ENCODE measurements at places on chromosomes 2 and 18.
A peak's percentile ranks its signal among the peaks of the same experiment; 100 is the strongest.

DNA sequence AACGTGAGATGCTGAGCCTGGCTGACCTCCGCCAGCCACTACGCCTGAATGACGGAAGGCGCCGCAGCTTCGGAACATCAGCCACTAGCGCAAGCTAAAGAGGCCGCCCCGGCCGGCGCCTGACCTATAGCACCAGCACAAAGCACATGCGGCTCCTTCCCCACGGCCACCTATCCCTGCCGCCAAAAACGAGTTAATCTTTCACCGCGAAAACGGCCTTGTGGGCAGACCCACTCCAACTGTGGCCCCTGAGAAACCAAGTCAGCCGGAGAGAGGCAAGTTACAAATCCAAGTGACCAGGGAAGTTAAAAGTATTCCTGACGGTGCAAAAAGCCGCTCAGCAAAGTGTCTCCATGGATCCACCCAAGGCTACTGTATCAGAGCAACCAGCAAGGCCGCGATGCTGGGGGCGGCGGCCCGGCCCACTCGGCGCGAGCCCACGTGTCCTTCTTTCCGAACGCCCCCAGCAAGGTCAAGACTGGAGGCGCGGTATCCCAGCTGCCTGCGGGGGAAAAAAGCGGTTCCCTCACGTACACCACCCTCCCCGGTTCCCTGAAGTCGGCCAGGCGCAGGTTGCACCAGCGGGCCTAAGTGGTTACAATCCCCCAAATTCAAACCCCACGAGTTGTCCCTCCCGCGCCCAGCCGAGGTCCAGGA is 575 bp downstream of the HSPD1 start:
- DNase-seq, result peak; percentile 30

DNA sequence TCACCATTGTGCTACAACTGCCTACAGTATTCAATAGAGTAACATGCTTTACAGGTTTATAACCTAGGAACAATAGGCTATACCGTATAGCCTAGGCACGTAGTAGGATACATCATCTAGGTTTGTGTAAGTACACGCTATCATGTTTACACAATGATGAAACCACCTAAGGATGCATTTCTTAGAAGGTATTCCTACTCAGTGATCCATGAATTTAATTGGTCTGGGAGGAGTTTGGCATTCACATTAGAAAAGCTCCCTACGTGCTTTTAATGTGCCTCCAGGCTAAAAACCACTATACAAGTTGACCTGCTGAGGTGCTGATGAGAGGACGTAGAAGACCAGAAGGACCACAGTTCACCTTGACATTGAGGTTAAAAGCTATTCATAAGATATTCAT is 154.5 kb upstream of the LRRTM1 start:
- DNase-seq, result no peak

DNA sequence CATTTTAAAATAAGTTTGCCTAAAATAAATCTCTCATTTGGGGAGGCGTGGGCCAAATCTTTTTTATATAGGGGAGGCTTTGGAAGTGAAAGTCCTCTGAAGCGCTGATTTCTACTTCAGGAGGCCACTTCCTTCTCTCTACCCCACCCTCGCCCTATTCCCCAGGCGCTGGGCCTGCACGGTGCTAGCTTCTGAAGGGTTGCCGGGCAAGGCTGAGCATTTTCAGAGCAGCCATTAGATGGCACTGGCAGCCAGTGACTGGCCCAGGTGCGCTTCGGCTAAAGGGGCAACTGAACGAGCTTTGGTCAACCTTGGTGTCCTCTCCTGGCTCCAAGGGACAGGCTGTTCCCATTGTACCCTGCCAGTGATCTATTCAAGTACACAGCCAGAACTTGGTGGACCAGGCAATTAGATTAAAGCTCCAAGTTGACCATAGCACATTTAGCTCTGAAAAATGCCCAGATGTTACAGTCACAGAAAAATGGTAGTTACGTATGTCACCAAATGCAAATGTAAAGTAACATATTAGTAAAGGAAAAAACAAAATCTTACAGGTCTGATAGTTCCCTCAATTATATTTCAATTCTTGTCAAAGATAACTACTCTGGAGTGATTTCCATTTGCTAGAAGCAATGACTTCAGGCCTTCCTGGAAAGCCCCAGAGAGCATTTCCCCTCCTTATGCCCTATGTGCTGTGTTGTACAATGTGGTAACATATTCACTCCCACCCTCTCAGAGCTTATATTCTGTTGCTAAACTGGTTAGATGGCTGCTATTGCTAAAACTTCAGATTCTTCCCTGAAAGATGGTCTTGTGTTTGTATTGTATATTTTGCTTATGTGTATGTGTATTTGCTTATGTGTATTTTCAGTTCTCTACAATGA is 2.1 kb downstream of the POMC start:
- no peak for DNase-seq

GRCh38 chr2:60095903-60096302 is 457.6 kb downstream of the BCL11A start:
- DNase-seq, result no peak

GRCh38 chr2:215712219-215712868 is 276.5 kb upstream of the FN1 start:
- DNase-seq, result no peak
